Mucosa of gallbladder (tissue), 1 donor: ENCODE measurements at places on chromosomes 2 and 18.

DNA sequence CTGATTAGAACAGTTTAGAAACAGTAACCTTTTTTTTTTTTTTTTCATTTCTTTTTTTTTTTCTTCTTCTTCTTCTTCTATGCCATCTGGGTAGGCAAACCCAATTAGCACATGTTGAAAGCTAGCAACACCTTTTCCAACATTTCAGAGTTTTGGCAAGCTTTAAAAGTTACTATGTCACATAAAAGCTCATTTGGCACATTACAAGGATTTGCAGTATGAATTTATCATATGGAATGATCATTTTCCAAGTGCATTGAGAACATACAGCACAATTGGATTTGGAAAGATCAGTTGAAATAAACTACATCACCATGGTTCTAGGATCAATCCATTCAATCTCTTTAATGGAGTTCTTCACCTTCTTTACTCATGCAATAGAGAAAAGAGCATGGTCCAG, 847.0 kb downstream of the LRRTM4 start:
- no peak for DNase-seq

DNA sequence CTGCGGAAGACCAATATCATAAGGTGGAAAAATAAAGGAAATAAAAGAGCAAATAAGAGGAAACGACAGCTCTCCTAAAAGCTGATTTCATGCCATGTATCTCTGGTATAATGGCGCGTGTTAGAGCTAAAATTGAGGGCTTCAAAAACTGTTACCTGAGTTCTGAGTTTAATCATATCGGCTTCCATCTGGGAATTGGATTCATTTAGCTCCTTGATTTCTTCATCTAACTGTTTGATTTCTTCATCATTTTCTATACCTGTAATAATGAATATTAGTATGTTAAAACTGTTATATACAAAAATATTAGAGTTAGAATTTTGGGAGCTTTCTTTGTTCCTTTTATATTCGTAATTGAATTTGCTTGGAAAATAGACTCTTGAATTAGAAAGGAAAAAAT, 57.2 kb upstream of the PXDN start:
- no peak for DNase-seq

DNA sequence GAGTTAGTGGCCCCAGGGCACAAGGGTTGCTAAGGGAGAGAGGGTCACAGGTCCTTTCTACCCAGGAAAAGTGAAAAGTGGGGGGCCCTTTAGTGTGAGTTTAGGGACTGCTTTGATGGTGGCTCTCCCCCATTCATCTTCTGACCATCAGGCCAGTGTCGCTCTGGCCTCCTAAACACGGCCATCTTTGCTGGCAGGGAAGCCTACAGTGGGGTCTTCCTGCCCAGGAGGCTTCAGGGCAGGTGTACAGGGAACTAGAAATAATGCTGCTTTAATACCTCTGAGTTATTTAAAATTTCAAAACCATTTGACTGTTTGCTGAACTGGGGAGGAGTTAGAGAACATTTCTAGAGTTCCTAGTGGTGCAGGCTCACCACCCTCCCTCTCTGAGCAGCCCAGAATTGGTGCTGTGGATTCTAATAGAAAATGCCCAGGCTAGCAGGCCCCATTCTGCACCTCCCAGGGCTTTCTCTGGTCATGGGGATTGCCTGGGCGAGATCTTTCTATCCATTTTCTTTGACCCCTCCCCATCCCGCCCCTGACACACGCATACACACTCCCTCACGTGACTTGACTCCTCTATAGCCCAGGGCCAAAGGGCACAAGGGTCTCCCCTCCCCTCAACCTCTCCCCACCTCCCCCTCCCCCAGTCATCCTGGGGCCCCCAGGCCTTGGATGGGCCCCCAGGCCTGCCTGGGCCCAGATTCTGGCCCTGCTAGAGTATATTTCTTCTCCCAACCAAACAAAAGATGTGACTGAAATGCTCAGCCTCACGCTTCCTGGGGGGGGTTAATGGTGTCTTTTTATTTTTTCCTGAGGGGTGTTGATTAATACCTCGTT, 3.1 kb downstream of the PKDCC start:
- DNase-seq: no peak

DNA sequence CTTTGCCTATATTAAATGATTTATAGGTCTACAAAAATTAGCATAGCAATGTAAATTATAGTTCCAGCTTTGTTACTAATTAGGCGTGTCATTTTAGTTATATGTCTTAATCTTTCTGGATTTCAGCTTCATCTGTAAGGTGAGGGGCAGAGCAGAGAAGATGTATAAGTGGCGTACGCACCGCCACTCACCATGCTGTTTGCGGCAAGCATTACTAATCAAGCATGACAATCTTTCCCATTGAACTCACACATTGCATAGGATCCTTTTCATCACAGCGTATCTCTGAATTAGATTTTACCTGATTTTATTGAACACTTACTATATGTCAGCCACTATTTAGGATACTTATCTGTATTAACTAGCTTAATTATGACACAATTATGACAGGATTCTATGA, 183.6 kb upstream of the DLGAP1 start:
- DNase-seq: no peak

DNA sequence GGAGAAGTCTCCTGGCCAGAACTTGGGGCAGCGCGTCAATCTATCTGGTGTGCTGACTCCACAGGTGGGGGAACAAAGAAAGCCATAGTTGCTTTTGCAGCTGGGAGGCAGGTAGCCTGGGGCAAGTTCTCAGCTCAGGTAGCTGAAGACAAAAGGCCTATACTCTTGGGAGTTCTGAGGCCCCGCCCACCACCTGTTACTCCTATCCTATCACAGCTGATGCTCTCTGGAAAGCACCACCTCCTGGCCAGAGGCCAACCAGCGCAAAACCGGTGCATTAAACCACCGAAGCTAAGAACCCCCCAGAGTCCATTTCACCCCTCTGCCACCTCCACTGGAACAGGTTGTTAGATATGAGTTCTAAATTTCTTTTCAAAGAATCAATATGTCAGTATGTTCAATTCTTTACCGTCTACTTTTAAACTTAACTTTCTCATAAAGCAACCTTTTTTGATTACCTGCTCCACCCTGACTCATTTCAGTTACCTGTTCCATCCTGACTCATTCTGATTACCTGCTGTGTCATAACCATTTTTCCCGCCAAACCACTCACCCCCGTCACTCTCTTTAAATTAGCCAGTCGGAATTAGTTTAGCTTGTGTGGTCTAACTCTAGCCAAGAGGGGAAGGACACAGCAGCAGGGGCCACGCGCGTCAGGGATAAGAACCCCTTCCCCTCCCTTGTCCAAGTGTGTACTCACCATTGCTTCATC, 43.4 kb downstream of the UPP2 start:
- DNase-seq: no peak

GRCh38 chr2:66041902-66042657, 392.8 kb upstream of the MEIS1 start:
- no peak for DNase-seq

DNA sequence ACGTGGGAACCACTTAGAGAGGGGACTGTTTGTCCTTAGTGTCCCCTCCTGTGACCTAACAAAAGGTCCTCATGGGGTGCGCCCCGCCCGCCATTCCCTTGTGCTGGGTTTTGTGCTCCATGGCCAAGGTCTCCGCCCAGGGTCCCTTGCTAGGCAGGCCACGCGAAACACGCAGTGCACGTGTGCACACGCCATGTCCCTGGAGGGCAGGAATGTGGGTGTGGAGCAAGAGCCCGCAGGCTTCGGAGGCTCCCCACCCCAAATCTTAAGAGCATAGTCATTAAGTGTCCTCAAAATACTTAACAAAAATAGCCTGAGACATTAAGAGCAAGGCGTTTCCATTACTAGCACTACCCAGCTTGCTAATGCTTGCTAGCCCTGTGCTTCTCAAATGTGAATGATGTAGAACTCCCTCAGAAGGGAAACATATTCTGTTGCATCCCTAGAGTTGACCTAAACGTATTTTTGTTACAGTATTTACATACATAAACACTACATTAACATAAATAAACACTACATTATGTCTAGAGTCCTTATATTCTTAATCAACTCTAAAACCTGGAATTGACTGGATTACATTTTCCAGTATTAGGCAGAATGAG, 117.6 kb upstream of the APCDD1 start:
- DNase-seq: no peak

DNA sequence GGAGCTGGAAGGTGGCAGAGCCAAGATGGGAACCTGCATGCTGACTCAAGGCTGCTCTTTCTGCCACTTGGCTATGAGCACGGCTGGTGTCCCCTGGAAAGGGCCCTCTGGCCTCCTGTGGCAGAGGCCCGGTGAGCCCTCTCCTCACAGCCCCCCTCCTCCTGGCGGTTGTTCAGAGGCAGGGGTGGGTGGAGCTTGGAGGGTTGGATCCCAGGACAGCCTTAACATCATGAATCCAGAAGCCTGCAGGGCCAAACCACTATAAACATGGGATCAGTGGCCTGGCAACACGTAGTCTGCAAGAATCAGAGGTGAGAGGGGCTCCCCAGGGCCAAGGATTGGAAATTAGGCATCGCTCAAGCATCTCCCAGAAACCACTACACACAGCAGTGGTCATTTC, 48.5 kb upstream of the LOXHD1 start:
- no peak for DNase-seq

DNA sequence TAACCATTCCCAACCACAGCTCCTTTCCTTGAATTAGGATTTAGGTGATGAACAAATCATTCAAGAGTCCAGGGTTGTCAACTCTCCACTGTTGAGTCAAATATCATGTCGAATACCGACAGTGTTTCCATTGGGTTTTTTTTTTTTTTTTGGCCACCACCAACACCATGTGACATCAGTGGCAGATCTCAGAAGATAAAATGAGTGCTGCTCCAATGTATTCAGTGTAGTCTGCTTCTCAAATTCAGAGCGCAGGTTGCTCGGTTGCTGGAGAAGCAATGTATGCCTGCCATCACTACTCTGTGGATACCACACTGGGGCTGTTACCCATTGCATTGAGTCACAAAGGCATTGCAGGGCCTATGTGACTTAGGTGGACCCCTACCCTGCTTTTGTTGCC, 10.8 kb upstream of the ATL2 start:
- DNase-seq: no peak

- peak; percentile 45 for DNase-seq
These were observed 45.8 kb downstream of the LDLRAD4 start for GRCh38 chr18:13264091-13265007.

DNA sequence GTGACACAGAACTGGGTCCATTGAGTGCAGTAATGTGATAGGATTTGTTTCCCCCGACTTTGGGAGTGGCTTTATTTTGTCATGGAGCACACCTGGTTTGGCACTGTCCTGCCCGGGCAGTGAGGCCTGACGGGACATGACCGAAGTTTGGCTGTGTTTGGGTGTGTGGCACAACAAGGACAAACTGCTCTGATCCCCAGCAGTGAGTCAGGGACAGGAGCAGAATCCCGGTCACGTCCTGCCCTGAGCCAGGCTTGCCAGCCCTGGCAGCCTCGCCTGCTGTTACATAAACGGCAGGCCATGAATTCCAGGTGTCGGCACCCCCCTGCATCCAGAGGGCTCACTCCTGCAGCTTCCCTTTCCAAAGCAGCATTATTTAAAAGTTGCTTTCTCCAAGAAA, 45.7 kb downstream of the IMPA2 start:
- DNase-seq: no peak

DNA sequence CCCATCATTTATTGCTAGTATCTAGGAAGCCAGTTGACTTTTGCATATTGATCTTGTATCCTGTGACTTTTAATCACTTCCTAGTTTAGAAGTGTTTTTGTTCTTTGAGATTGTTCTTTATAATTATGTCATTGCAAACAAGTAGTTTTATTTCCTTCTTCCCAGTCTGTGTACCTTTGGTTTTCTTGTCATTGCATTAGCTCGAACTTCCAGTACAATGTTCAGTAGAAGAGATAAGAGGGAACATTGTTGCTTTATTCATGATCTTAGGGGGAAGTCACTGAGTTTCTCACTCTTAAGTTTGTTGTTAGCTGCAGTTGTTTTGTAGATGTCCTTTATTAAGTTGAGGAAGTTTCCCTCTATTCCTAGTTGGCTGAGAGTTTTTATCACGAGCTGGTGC, 61.0 kb downstream of the TRAPPC12 start:
- DNase-seq: no peak

DNA sequence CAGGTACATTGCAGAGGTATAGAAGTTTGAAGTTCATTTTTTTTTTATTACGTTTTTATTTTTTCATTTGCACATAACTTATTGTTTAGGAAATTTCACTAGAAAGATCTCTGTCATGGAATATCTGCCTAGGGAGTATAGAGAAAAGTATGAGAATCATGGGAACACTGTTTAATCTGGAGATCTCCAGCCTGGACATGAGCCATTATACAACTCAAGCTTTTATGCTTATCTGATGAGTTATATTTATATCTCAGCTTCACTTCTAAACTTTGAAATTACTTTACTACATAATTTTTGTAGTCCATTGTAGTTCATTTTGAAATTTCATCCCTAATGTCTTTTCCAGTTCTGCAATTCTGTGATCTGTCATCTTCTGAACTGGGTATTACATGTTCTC, 515.6 kb downstream of the ERBB4 start:
- DNase-seq: no peak

GRCh38 chr2:6372317-6372901, 493.3 kb downstream of the CMPK2 start:
- DNase-seq: no peak

GRCh38 chr18:70260683-70261082, 28.2 kb upstream of the SOCS6 start:
- DNase-seq: no peak

- no peak for DNase-seq
These were observed 118.1 kb downstream of the EPB41L3 start for GRCh38 chr18:5425721-5426120.

- no peak for DNase-seq
These were observed 980 bp upstream of the SPTBN1 start for GRCh38 chr2:54455131-54455562.

- DNase-seq: no peak
These were observed 1.8 kb downstream of the MEMO1 start for GRCh38 chr2:32008805-32009515.

GRCh38 chr2:230864122-230864604, 579 bp upstream of the ITM2C start:
- no peak for DNase-seq

- DNase-seq: no peak
These were observed 109.7 kb downstream of the MSH2 start for GRCh38 chr2:47512581-47513083.

GRCh38 chr2:20650393-20650876, 463 bp downstream of the HS1BP3 start:
- DNase-seq: no peak

- DNase-seq: no peak
These were observed 2.3 kb upstream of the PTPN18 start for GRCh38 chr2:130353291-130354138.
